CD4-positive, alpha-beta T cell treated with Interleukin-1 beta for 1 hour (primary cell): ENCODE measurements at places on chromosomes 3 and 15.
A peak's percentile ranks its signal among the peaks of the same experiment; 100 is the strongest.

DNA sequence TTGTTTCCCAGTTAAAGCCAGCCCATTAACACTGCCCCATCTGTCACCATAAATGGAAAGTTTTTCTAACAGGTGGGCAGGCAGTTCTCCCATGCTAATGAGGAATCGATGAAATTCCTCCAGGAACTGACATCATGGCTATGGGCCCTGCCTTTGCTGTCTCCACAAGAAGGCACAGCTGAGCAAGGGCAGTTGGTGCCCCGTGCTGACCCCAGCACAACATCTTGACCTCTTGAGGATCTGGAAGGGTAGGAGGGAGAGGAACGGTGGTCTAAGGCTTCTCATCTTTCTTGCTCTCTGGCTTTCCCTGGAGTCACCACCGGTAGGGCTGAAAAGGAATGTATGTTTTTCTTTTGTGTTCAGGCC is 46.7 kb downstream of the CHCHD6 start:
- DNase-seq = no peak

DNA sequence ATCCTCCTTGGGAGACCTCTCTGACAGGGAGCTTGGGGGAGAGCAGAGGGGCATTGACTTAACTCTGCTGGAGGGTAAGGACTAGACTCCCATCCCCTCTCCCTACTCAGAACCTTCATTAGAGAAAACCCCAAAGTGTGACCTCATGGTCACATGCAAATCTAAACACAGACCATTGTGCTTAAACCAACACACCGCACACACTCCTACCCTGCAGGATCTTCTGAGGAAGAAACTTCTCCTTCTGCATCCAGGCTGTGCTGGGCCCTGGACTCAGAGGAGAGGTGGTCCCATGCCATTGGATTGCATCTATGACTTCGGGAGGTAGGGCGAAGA is 805 bp upstream of the PARP16 start:
- DNase-seq = no peak

DNA sequence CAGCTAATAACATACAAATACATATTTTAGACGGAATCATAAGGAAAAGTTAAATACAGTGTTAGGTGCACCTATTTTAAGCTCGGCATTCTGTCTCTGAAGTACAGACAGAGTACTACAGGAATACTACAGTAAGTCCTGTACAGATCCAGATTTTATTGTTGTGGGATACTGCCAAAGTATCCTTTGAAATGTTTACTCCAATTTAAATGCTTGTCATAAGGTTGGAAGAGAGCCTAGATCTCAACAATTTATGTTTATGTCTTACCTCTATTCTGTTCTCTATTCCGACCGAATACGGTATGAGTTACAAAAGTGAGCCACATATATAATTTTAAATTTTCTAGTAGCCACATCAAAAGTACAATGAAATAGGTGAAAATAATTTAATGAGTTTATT is 25.3 kb downstream of the PLD1 start:
- no peak for DNase-seq

DNA sequence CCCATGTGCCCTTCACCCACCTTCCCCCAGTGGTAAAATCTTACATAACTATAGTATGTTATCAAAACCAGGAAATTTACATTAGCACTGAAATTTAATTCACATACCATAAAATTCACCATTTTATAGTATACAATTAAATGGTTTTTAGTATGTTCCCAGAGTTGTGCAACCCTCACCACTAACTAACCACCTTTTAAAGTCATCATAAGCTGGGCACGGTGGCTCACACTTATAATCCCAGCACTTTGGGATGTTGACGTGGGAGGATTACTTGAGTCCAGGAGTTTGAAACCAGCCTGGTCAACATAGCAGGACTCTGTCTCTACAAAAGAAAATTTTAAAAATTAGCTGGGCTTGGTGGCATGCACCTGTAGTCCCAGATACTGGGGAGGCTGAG is 13.7 kb downstream of the FRMD5 start:
- no peak for DNase-seq

GRCh38 chr3:157384031-157384430 is 52.6 kb upstream of the PTX3 start:
- no peak for DNase-seq

GRCh38 chr3:151230646-151231045 is 27.6 kb upstream of the GPR171 start:
- DNase-seq = peak; percentile 11

GRCh38 chr3:128040660-128041059 is 11.6 kb upstream of the SEC61A1 start:
- no peak for DNase-seq

GRCh38 chr3:46989146-46989810 is 9.8 kb downstream of the NBEAL2 start:
- DNase-seq = no peak

GRCh38 chr3:5811016-5811415 is 623.5 kb downstream of the EDEM1 start:
- no peak for DNase-seq

- no peak for DNase-seq
These were observed 10.5 kb upstream of the SLITRK3 start for GRCh38 chr3:165206454-165207266.

GRCh38 chr3:66092175-66092995 is 53.7 kb upstream of the MAGI1 start:
- DNase-seq = no peak

DNA sequence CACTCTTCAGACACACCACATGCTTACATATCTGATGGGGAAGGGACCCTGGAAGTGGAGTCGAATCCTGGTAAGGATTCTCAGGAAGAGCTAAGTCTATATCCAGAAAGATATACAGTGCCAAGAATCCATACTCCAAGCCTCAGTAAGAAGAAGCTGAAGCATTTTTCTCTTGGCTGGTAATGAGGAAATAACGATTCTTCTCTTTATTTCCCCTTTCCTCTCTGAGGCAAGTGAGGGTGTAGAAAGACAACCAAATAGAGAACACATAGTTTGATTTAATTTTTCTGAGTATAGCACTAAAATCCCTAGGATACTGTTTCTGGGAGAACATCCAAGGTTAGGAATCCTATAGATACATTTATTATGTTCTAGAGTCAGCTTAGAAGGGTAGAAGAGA is 857.3 kb downstream of the TUSC7 start:
- no peak for DNase-seq

DNA sequence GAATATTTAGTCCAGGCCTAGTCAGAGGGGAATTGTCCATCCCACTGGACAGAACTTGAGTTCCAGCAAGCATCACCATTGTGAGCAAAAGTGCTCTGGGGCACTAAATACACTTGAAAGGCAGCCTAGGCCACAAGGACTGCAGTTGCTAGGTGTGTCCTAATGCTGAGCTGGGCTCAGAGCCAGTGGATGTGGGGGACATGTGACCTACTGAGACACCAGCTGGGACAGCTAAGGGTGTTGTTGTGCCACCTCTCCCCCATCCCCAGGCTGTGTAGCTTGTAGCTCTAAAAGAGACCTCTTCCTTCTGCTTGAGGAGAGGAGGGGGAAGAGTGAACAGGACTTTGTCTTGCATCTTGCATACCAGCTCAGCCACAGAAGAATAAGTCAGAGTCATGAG is 120.9 kb downstream of the DTWD1 start:
- DNase-seq = no peak

DNA sequence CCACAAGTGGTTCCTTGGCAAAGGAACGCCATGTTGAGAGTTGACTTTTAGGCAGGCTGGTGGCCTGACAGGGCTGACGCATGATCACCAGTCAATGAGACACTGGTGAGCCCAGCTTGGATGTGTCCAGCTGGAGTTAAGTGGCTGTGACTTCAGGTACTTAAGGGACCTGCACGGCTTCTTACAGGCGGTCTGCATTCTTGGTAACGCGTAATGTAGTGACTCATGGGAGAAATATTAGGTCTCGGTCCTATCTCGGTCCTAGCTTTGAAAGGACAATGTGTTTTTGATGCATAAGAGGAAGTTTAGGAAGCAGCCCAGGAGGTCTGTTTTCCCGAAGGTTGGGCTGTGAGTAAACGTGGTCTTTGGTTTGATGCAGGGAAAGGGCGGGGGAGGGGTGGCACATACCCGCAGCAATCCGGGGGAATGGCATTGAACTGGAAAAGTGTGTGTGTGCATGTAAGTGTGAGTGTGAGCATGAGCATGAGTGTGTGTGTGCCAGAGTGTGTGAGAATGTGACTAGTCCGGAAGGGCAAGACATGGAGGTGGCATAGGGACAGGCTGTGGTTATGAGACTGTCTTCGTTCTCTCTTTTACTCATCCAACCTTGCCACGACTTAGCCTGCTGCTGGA is 55.3 kb downstream of the FAM43A start:
- no peak for DNase-seq
